ENCODE measurements at places on chromosomes 13 and 19.

DNA sequence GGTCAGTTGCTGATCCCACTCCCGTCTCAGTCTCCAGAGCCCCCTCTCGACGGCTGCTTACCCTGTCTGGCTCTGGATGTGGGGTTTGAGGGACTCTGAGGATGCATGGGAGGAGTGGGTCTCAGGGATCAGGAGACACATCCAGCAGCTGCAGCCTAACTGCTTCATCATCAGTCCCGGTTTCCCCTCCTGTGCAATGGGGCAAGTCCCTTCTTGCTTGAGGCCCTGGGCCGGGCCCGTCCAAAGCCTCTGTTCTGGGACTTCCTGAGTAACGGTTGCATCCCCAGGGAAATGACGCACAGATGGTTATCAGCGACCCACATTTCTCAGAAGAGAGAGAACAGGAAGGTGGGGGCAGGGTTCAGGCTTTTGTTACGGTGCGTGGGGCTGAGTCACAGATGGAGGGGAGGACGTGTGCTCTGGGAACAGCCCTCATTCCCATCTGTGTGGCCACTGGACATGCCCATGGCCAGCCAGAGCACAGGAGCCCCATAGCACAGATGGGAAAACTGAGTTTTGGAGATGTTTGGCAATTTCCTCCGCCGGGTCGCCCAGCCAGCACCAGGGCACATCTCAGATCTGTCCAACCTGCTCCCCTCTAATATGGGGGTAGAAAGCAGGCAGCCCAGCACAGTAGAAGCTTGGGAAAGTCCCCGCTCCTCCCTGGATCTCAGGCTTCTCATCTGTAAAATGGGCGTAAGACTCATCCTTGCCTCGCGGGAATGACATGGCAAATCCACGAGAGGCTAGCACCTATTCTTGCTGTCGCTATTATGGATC lies 19.3 kb downstream of the GNA15 start:
- DNase-seq: no peak

DNA sequence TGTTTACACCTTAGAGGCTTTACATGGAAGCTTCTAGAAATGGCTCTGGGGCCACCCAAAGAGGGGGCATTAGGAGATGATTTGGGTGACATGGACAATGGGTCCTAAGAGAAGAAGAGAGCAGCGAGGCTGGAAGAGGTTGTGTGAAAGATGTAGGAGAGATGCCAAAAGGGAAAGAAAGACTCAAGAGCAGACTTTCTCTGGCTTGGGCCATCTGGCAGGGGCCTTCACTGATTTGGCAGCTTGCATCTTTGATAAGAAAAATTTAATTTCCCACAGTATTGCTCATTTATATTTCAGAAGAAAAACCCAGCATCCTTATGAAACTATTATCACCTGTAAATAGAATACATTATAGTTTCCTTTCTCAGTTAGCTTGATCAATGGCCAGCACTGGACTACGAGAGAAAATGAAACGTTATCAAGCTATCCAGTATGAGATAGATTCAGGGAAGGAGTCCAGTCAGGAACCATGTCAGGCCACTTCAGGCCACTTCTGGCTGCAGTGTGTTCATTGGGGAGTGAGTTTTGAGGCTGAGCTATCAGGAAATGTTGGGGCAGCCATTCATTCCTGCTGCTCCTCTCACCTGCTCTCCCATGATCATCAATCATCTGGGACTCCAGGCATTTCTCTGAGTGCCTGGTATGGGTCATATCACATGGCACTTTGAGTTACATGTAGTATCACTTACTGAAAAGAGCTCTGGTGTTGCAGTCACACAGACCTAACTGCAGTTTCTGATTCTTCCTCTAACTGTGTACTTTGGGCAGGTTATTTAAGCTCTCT lies 10.3 kb downstream of the SCEL start:
- no peak for DNase-seq

DNA sequence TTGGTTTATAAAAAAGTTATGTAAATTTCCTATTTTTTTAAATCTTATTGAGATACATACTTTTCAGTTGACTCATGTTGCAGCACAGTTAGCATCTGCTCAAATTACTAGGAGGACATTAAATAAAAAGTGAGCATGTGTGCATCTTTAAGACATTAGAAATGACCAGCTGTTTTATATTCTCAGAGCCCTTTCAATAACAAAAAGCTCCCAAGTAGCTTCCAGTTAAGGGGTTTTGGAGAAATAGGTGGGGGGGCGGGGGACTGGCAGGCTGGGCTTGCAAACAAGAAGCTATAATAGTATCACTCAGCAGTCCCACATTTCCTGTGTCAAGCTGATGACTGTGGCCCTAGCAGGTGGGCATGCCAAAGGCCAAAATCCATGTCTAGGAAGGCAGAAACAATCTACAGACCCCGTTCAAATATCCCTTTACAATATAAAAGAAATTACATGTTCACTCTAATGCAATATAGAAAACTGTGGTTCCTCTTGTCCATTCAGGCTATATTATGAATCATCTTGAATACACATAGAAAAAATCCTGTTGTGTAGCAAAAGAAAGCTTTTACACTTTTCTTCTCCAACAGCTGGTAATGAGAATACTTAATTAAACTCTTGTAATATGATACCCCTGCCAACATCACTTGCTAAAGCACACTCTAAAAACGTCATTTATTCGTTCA lies 1713.2 kb upstream of the SLC10A2 start:
- DNase-seq: no peak

- DNase-seq: no peak
Measured at GRCh38 chr13:73832128-73832588, 302.0 kb downstream of the KLF12 start.

GRCh38 chr13:64928696-64929499 lies 2301.2 kb downstream of the PCDH9 start:
- DNase-seq: no peak

GRCh38 chr13:79440958-79441528 lies 35.0 kb upstream of the RBM26 start:
- DNase-seq: no peak

DNA sequence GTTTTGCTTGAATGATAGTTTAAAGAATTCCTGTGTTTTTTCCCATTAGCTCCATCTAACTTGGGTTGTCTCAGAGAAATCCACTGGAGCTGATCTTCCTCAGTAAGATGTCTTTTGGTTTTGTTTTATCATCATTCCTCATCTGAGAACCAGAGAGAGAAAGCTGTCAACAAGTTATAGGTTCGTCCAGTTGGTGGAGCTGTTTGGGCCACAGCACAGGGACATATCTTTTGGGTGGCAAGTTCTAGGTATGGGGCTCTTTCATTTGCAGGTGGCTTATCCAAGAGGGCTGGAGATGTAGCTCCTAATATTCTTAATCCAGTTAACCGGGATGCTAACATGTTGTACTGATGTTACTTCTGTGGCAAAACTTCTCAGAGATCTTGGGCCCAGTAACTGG lies 174.2 kb downstream of the KCNRG start:
- no peak for DNase-seq

DNA sequence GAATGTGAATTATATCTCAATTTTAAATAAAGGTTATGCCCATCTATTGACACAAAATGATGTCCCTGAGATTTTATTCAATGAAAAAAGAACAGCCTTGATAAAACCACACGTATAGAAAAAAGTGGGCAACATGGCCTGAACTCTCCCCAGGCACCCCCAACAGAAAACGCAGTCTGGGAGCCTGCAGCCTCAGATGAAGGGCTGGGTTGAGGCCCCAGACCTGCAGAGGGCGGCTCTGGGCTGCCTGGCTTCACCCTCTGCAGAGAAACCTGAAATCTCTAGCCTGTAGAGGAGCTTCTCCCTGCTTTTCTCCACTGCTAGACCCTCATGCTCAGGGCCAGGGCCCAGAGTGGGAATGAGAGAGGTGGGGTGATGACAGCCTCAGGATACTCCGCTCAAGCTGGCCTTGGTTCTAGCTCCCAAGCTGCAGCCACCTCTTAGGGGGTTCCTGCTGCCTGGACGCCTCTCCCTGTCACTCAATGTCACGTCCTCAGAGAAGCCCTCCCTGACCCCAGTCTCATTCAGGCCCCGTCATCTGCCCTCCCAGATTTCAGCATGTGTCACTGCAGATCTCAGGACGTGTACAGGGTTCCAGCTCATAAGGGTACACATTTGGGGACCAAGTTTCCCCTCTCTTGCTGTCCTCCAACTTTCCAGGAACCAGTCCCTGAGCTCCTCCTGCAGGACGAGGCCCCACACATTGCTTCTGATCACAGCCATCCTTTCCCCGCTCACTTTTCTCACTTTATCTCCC lies 1.8 kb downstream of the MBD3 start:
- DNase-seq: no peak

- DNase-seq: no peak
Measured at GRCh38 chr19:39430675-39431593, 4.8 kb downstream of the RPS16 start.

- DNase-seq: no peak
Measured at GRCh38 chr13:113151745-113152690, 6.4 kb upstream of the PROZ start.

DNA sequence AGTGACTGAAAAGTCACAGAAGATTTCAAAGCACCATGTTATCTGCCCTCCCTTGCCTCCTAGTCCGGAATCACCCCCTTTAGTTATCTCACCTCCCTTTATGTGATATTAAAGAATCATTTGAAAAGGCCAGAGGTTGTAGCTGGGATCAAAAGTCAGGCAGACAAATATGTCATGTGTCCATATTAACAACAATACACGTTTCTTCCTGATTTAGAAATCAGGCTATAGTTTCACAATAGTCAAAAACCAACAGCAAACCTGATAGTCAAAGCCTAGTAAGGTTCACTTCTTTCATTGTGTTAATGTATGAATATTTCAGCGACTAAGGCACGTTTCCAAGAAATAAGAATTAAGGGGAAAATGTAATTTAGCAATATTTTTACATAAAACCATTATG lies 326.7 kb downstream of the ITGBL1 start:
- no peak for DNase-seq

DNA sequence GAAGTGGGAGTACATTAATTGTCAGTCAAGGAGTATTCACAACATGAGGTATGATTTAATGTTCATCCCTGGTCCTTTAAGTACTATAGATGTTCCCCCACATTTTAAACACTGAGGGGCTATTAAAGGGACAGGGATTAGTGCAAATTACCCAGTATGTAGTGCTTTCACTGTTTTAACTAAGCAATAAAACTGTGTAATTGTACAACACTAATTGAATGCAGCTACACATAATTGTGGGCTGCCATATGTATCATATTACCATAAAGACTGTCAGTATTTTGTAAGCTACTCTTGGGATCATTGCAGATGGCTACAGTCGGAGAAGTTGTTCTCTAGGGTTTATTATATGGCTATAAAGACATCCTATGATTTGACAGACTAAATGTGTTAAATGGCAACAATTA lies 316.6 kb downstream of the DCLK1 start:
- DNase-seq: no peak

DNA sequence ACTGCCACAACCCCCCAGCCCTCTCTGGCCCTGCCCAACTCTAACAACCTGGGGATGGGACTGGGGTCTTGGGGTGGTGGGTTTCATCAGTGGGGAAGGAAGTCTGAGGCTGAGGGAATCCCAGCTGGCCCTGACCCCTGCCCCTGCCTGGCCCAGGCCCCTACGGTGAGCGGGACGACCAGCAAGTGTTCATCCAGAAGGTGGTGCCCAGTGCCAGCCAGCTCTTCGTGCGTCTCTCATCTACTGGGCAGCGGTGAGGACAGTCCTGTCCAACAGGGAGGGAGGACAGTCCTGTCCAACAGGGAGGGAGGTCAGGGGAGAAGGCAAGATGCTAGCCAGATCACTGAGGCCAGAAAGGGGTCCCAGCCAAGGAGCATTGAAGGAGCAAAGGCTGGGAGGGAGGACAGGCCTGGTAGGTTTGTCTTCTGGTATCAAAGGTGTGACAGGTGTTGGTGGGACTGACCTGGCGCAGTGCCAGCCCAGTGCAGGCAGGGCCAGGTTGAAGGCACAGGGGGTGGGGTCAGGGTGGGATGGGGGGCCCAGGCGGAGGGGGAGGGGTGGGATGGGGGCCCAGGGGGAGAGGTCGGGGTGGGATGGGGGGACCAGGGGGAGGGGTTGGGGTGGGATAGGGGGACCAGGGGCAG lies 12.1 kb upstream of the LTBP4 start:
- no peak for DNase-seq

All from progenitor cell of endocrine pancreas (in vitro differentiated cells).